ENCODE measurements at places on chromosomes 1 and 21. TPM values are rescaled to one million over a fixed set of nuclear protein-coding genes. Genes with fewer than 3 reads are reported as not detected.

DNA sequence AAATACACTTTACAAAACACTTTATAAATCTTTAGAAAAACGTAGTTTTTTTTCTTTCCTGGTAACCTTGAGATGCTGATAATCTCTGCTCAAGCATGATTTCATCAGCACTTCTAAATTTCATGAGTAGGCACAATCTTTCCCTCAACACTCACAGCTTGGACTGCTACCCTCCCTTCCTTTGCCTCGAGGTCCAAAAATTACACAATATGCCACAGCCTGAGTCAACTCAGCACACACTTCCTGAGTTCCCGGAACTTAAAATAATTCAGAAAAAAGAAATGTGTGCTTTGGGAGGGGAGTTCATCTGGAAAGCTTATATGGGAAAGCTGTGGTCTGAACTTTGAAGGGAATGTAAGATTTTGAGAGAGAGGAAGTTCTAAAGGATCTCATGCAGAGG is 5.9 kb downstream of the CLCA2 start:
- no peak for DNase-seq

DNA sequence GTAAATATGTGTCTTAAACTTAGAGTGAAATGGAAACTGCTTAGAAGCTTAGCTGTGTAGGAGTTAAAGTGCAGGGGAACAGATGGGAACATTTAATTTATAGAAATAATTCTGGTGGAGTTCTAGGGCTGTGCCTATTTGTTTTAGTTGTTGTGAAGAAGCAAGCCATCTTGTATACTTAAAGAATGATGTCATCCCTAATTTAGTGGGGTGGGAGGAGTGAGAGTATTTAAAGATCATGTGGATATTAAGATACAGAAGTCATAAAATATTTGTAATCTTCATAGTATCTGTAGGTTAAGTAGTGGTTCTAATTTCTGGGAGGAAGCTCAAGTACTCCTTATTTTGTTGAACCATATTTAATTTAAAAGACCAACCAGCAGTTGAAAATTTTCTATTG is 41.5 kb downstream of the BACH1 start:
- no peak for DNase-seq

DNA sequence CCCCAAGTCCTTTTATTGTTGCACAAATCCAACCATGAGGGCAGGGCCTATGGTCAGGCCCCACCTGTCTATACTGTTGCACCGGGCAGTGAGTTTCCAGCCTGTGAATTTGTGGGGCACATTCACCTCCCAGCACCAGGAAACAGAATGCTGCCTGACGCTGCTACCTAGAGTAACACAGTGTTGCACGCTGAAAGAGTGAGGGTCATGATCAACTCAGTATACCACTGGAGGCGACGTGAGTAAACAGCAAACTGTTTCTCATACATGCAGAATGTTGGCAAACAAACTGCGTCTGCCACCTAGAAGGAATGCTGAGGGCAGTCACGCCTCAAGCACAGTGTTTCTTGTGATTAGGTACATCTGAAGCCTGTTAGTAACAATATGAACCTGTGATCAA is 13.4 kb upstream of the LRRC47 start:
- no peak for DNase-seq

SLFNL1 gene
- total RNA-seq = 1.2 TPM

JAM2 gene
- 9.1 TPM for total RNA-seq

Data from vagina (tissue), 2 donors.